ENCODE measurements at places on chromosomes 12 and 14.

GRCh38 chr12:129660946-129661345 lies 242.9 kb downstream of the TMEM132D start:
- H3K27ac ChIP-seq, result no peak overlapping the region
- no peak overlapping the region for H3K4me3 ChIP-seq
- DNase-seq, result no peak
- no peaks in the 10 kb centered on the region for H3K36me3 ChIP-seq
- H3K27me3 ChIP-seq, result no peaks in the 10 kb centered on the region

- H3K27ac ChIP-seq, result no peak overlapping the region
- H3K36me3 ChIP-seq, result no peaks in the 10 kb centered on the region
- H3K4me3 ChIP-seq, result no peak overlapping the region
- no peak for DNase-seq
- H3K27me3 ChIP-seq, result no peaks in the 10 kb centered on the region
- H3K4me1 ChIP-seq, result no peaks in the 10 kb centered on the region
Observed at GRCh38 chr12:31899109-31899508, 60.1 kb upstream of the RESF1 start.

DNA sequence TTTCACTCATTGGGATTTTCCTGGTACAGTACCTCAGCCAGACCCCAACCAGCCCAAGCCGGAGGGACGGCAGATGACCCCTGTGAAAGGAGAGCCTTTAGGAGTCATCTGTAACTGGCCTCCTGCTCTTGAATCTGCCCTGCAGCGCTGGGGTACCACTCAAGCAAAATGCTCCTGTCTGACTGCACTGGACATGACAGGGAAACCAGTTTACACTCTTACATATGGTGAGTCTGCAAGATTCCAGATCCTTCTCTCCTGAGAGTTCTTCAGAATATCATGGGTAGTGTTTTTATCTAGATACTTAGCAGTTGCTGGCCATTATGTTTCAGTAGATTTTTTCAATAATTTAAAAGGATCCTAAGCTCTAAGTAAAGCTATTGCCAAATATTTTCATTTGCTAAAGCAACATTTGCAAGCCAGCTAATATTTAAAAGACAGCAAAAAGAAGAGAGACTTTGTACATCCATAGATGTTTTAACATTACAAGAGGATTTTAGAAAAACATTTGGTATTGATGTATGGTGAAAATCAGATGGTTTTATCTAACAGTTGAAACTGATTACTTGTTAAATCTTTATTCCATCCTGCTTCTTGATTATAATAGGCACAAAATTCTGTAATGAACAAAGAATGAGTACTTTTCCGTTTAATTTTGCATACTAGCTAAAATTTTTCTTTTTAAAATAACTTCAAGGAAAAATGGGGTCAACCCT lies 85.1 kb upstream of the ATF1 start:
- H3K27ac ChIP-seq, result no peak overlapping the region
- H3K36me3 ChIP-seq, result peaks cover 86% of the 10 kb centered on the region
- no peak overlapping the region for H3K4me3 ChIP-seq

GRCh38 chr14:26382901-26383685 lies 214.7 kb downstream of the NOVA1 start:
- H3K36me3 ChIP-seq, result no peaks in the 10 kb centered on the region
- H3K27ac ChIP-seq, result no peak overlapping the region
- no peak overlapping the region for H3K4me3 ChIP-seq

Measured in sigmoid colon (tissue), 7 donors.